ENCODE measurements at places on chromosomes 11 and 22. TPM values are rescaled to one million over a fixed set of nuclear protein-coding genes. Genes with fewer than 3 reads are reported as not detected.

DNA sequence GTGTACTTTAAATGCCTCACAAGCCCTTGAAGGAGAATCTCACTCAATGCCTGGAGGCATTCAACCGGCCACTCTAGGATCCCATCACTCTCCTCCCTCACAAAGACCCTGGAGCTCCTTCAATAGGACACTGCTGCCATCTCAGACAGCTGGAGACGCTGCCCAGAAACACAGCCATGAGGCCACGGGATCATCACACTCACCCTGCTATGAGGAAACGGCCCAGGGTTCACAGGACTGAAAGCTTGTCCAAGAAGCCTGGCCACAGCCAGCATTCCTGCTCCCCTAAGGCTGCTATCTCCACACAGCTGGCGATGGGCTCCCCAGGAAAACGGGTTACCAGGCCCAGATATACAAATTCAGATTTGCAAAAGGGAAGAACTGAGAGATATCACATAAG lies 13.2 kb downstream of the CARS1 start:
- DNase-seq, result no peak
- peaks cover 6% of the 10 kb centered on the region for H3K4me1 ChIP-seq
- H3K27ac ChIP-seq, result no peak overlapping the region
- H3K36me3 ChIP-seq, result peaks cover 47% of the 10 kb centered on the region

- H3K4me1 ChIP-seq, result peaks cover 6% of the 10 kb centered on the region
- H3K4me3 ChIP-seq, result no peak overlapping the region
- no peak overlapping the region for H3K27ac ChIP-seq
- H3K36me3 ChIP-seq, result no peaks in the 10 kb centered on the region
These were observed 267.0 kb upstream of the NCAM1 start for GRCh38 chr11:112694245-112694644.

The MPZL2 gene
- total RNA-seq, result 0.40 TPM

DNA sequence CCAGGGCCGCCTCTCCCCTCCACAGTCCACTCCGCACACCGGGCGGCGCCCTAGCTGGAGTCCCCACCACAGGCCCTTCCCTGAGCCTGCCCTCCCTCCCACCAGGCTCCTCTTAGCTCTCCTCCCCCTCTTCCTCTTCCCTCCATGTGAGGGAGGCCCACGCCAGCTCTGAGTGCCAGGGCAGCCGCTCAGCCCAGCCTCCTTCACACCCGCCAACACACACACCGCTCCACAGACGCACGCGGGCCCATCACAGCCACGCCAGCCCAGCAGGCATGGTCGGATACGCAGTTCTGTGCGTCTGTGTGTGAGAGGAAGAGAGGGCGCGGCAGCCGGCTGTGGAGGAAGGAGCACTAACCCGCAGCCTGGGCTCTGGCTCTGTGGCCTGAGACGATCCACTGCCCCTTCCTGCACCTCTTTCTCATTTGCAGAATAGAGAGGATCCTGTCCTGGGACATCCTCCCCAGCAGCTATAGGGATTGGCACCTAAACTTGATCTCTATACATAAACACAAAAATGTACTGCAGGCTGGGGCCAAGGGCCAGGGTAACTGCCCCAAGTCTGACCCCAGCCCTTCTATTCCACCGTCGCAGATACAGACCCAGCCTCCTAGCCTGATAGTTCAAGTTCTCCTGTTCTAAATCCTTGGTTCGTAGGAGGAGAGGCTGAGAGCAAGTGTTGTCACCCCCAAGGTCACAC lies 3.5 kb downstream of the CHRM4 start:
- H3K27ac ChIP-seq, result no peak overlapping the region
- DNase-seq, result peak; percentile 14
- H3K4me3 ChIP-seq, result no peak overlapping the region
- H3K36me3 ChIP-seq, result peaks cover 7% of the 10 kb centered on the region
- peaks cover 63% of the 10 kb centered on the region for H3K27me3 ChIP-seq
- peaks cover 30% of the 10 kb centered on the region for H3K4me1 ChIP-seq

DNA sequence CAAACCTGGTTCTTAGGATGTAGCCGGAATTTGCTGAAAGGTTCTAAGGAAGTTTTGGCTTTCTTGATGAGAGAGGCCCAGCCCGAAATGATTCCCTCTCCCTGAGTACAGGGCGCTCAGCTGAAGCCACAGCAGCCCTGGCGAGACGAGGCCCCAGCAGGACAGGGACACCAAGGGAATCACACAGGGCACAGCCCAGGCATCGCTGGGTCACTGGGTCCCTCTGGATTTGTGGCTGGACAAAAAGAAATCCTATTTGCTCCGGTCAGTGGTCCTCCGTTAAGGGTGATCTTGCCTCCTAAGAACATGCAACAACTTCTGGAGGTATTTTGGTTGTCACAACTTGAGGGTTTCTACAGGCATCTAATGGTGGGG lies 6.4 kb downstream of the FGF19 start:
- no peak overlapping the region for H3K27ac ChIP-seq
- H3K4me1 ChIP-seq, result peaks cover 18% of the 10 kb centered on the region
- peaks cover 43% of the 10 kb centered on the region for H3K27me3 ChIP-seq

DNA sequence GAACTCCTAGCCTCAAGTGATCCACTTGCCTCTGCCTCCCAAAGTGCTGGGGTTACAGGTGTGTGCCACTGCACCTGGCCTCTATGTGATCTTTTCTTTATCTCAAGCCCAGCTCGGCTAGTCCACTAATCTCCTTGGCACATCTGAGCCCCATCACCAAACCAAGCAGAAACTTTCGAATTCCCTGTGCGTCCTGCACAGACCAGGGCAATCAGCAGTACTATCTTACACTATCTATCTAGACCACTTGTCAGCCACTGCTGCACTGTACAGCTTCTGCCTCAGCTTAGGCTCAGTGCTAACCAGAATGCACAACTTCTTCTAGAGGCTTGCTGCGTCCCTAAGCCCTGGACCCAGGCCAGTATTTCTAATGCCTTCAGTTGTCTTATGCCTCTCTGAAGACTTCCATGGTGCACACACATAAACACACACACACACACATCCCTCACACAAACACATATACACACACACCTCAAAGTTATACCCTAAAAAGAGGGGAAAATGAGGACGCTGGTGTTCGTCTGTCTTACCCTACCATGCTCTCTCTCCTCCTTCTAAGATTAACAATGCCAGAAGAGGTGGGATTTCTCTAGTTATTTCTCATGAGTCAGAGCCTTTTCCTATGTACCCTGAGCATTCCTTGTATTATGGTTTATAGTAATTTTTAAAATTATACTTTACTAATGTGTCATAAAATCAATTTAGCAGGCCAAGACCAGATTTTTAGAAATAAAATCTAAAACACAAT lies 59.3 kb upstream of the FAM181B start:
- no peak overlapping the region for H3K4me3 ChIP-seq
- H3K4me1 ChIP-seq, result no peaks in the 10 kb centered on the region
- H3K36me3 ChIP-seq, result no peaks in the 10 kb centered on the region

- peaks cover 29% of the 10 kb centered on the region for H3K27me3 ChIP-seq
- H3K27ac ChIP-seq, result no peak overlapping the region
- peak overlapping the region; percentile 24 for H3K4me3 ChIP-seq
- peaks cover 69% of the 10 kb centered on the region for H3K4me1 ChIP-seq
These were observed 2.7 kb downstream of the LRRC32 start for GRCh38 chr11:76667856-76668255.

GRCh38 chr11:58652726-58653280 lies 30.3 kb downstream of the CNTF start:
- H3K27ac ChIP-seq, result no peak overlapping the region
- no peak for DNase-seq
- no peaks in the 10 kb centered on the region for H3K36me3 ChIP-seq
- no peaks in the 10 kb centered on the region for H3K4me1 ChIP-seq
- H3K4me3 ChIP-seq, result no peak overlapping the region
- H3K27me3 ChIP-seq, result no peaks in the 10 kb centered on the region

The VSIG2 gene
- 0.49 TPM for total RNA-seq

DNA sequence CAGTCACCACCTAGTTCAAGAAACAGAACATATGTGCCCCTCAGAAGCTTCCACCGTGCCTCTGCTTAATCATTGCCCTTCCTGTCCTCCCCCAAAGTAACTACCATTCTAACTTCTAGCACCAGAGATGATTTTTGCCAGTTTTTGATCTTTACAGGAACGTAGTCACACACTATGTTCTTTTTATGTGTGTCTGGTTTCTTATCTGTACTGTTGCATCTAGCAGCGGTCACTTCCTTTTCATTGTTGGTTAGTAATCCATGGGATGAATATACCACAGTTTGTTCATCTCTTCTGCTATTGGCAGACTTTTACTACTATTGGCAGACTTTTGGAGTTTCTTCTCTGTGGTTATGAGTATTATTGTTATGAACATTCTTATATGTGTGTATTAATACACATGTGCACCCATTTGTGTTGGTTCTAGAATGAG lies 34.6 kb downstream of the SPECC1L start:
- H3K4me3 ChIP-seq, result no peak overlapping the region
- DNase-seq, result no peak
- peaks cover 23% of the 10 kb centered on the region for H3K36me3 ChIP-seq
- H3K4me1 ChIP-seq, result peaks cover 23% of the 10 kb centered on the region

DNA sequence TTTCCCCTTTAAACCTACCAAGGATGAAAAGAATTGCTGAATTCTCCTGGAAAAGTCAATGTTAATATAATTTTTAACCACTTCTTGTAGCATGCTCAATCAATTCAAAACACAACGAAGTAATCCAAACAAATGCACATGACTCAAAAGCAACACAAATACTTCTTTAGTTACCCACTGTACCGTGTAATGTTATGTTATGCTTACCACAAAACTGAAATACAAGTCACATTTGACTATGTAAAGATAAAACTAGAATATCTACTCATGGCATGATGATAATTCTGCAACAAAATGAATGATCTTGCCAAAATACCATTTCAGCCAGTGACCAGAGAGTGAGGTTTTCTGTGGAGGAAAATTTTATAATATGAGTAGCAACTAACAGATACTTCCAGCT lies 587.0 kb downstream of the DLG2 start:
- H3K4me1 ChIP-seq, result no peaks in the 10 kb centered on the region
- no peak overlapping the region for H3K27ac ChIP-seq
- H3K36me3 ChIP-seq, result no peaks in the 10 kb centered on the region
- no peak for DNase-seq
- H3K4me3 ChIP-seq, result no peak overlapping the region

DNA sequence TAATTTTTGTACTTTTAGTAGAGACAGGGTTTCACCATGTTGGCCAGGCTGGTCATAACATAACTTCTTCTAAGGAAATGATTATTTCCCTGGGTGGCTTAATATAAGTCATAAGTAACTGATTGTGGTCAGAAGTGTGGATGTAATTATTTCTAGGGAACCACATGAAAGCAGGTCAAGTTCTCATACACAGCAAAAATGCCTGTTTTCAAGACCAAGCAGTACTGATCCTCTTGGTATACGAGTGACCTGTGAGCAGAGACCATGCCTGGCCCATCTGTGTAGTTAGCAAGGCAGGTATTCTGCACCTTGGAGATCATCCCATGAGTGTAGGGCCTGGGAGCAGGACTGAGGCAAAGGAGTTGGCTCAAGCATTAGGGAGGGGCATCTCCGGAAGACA lies 32.5 kb upstream of the NUCB2 start:
- no peaks in the 10 kb centered on the region for H3K36me3 ChIP-seq
- H3K4me3 ChIP-seq, result no peak overlapping the region
- H3K27ac ChIP-seq, result no peak overlapping the region
- H3K4me1 ChIP-seq, result no peaks in the 10 kb centered on the region
- DNase-seq, result no peak

GRCh38 chr11:16781936-16782919 lies 43.8 kb downstream of the C11orf58 start:
- peaks cover 7% of the 10 kb centered on the region for H3K4me1 ChIP-seq
- no peak overlapping the region for H3K27ac ChIP-seq
- H3K27me3 ChIP-seq, result no peaks in the 10 kb centered on the region
- H3K4me3 ChIP-seq, result no peak overlapping the region

DNA sequence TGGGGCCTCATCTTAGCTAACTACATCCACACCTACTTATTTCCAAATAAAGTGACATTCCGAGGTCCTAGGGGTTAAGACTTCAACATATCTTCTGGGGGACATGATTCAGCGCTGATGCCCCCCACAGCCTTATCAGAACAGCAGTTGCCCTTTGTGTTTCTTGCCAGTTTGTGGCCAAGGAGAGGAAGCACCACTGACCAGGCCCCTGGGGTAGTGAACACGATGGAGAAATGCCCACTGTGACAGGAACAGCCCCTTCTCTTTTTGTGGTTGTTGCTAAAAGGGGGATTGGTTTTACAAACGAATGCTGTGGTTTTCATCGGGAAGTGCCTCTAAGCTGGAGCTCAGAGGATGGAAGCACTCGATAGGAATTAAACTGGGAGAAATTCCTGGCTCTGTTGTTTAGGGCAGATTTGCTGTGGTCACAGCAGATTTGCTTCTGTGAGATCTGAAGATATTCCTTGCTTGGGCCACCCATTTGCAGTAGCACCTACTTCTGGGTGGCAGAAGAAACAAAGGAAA lies 88.8 kb downstream of the ABTB2 start:
- no peak overlapping the region for H3K4me3 ChIP-seq
- no peaks in the 10 kb centered on the region for H3K36me3 ChIP-seq
- no peaks in the 10 kb centered on the region for H3K27me3 ChIP-seq
- no peak for DNase-seq
- peaks cover 12% of the 10 kb centered on the region for H3K4me1 ChIP-seq

The MED19 gene
- 18.9 TPM for total RNA-seq

DNA sequence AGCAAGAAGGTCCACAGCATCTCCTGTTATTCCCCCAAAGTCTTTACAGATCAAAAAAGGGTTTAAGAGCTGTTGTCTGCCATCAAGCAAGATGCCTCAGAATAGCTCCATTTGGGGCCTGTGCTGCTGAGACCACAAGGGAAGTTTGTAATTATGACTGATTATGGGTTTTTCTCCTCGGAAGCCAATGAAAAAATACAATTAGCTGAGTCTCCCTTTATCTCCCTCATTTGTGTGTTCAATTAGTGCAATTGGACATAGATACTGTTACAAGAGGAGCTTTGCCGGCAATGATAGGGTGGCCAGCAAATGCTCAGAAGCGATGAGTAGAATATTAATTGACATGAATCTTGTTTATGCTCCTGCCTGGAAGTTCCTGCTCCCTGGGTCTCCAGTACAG lies 83.7 kb downstream of the COMMD9 start:
- no peak overlapping the region for H3K27ac ChIP-seq
- H3K36me3 ChIP-seq, result peaks cover 2% of the 10 kb centered on the region
- H3K4me1 ChIP-seq, result no peaks in the 10 kb centered on the region
- no peak overlapping the region for H3K4me3 ChIP-seq
- H3K27me3 ChIP-seq, result no peaks in the 10 kb centered on the region

DNA sequence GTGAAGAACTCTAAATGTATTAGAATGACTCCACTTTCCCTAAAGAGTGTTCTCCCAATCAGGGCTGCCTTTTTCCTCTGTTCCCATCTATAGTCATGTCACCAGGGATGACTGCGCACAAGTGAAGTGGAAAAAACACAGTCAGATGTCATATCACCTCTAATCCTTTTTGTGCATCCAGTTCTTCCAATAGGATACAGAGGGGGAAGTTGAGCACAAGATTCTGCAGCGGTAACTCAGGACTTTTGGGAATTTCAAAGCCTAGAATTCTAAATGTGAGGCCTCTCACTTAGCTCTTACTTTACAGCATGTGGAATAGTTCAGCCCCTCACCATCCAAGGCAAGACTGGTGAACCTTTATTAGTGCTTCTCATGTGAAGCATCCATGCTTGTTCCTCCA lies 602.6 kb downstream of the NTM start:
- no peak for DNase-seq
- no peak overlapping the region for H3K27ac ChIP-seq
- H3K4me3 ChIP-seq, result no peak overlapping the region
- no peaks in the 10 kb centered on the region for H3K36me3 ChIP-seq
- H3K27me3 ChIP-seq, result no peaks in the 10 kb centered on the region
- H3K4me1 ChIP-seq, result no peaks in the 10 kb centered on the region

GRCh38 chr22:20552443-20553401 lies 45.3 kb downstream of the MED15 start:
- peak; percentile 95 for DNase-seq
- H3K36me3 ChIP-seq, result peaks cover 42% of the 10 kb centered on the region
- H3K4me1 ChIP-seq, result peaks cover 81% of the 10 kb centered on the region
- no peak overlapping the region for H3K4me3 ChIP-seq

Measured in muscle of leg (tissue), 16 donors.